Endothelial cell of coronary artery (primary cell): ENCODE measurements at places on chromosomes 2 and 18. TPM values are rescaled to one million over a fixed set of nuclear protein-coding genes. Genes with fewer than 3 reads are reported as not detected.

The CYS1 gene
- 0.09 and 0.19 TPM in 2 replicates for total RNA-seq

The GALNT5 gene
- under 0.01 and 6.4 TPM in 2 replicates for total RNA-seq

The GDF7 gene
- 1.5 and 3.6 TPM in 2 replicates for total RNA-seq

The CYP26B1 gene
- total RNA-seq = 0.63 and 1.3 TPM in 2 replicates

The ZFP36L2 gene
- total RNA-seq = 5.1 and 6.6 TPM in 2 replicates

The TMEFF2 gene
- not detected in 2 replicates for total RNA-seq

The ALPG gene
- not detected in 2 replicates for total RNA-seq

The RIT2 gene
- total RNA-seq = not detected in 2 replicates

The LBH gene
- total RNA-seq = 1.3 and 7.4 TPM in 2 replicates

The SCYGR4 gene
- not detected in 2 replicates for total RNA-seq

The CRYBA2 gene
- not detected in 2 replicates for total RNA-seq

The PTPRN gene
- not detected in 2 replicates for total RNA-seq

The ALPI gene
- total RNA-seq = not detected in 2 replicates

The ANKMY1 gene
- total RNA-seq = 4.8 and 7.1 TPM in 2 replicates

The LTBP1 gene
- total RNA-seq = 10.7 and 49.4 TPM in 2 replicates

The GPBAR1 gene
- under 0.01 TPM in 1 of 2 replicates, not detected in the other for total RNA-seq

The AMER3 gene
- total RNA-seq = not detected in 2 replicates

The CROCC2 gene
- not detected in 2 replicates for total RNA-seq

The PHOSPHO2 gene
- total RNA-seq = 1.4 and 2.3 TPM in 2 replicates

The MDH1B gene
- total RNA-seq = 0.28 and 0.72 TPM in 2 replicates

The FAM161A gene
- total RNA-seq = 1.4 and 2.1 TPM in 2 replicates

The FASTKD2 gene
- total RNA-seq = 41.6 and 43.5 TPM in 2 replicates

The IL36A gene
- total RNA-seq = 0.09 TPM in 1 of 2 replicates, not detected in the other

The POTEI gene
- 0.09 TPM in 2 replicates for total RNA-seq

The NTSR2 gene
- not detected in 2 replicates for total RNA-seq

The RMND5A gene
- total RNA-seq = 38.9 and 40.8 TPM in 2 replicates

The DHRS9 gene
- total RNA-seq = under 0.01 and 17.0 TPM in 2 replicates

The LCT gene
- not detected in 2 replicates for total RNA-seq

The UGT1A5 gene
- not detected in 2 replicates for total RNA-seq

The MAB21L4 gene
- not detected in 2 replicates for total RNA-seq

The TSPYL6 gene
- not detected in 2 replicates for total RNA-seq

The IL36RN gene
- total RNA-seq = not detected in 2 replicates

The METTL4 gene
- total RNA-seq = 7.7 and 10.0 TPM in 2 replicates

The AKAIN1 gene
- total RNA-seq = not detected in 2 replicates

The PSME4 gene
- 35.6 and 42.6 TPM in 2 replicates for total RNA-seq

The RAB27B gene
- total RNA-seq = 0.54 and 3.5 TPM in 2 replicates

The CGREF1 gene
- 1.2 and 4.3 TPM in 2 replicates for total RNA-seq

The RAB17 gene
- 0.94 and 1.6 TPM in 2 replicates for total RNA-seq

The CDH2 gene
- 60.9 and 137 TPM in 2 replicates for total RNA-seq

The POTEE gene
- total RNA-seq = 0.09 and 0.19 TPM in 2 replicates
